ENCODE measurements at places on chromosomes 3 and 15.

GRCh38 chr3:139519998-139520737 lies 19.4 kb downstream of the RBP1 start:
- DNase-seq: no peak

- no peak for DNase-seq
These were observed 107.3 kb downstream of the HERC1 start for GRCh38 chr15:63726491-63726890.

GRCh38 chr3:146542978-146543377 lies 1.4 kb downstream of the PLSCR1 start:
- no peak for DNase-seq

DNA sequence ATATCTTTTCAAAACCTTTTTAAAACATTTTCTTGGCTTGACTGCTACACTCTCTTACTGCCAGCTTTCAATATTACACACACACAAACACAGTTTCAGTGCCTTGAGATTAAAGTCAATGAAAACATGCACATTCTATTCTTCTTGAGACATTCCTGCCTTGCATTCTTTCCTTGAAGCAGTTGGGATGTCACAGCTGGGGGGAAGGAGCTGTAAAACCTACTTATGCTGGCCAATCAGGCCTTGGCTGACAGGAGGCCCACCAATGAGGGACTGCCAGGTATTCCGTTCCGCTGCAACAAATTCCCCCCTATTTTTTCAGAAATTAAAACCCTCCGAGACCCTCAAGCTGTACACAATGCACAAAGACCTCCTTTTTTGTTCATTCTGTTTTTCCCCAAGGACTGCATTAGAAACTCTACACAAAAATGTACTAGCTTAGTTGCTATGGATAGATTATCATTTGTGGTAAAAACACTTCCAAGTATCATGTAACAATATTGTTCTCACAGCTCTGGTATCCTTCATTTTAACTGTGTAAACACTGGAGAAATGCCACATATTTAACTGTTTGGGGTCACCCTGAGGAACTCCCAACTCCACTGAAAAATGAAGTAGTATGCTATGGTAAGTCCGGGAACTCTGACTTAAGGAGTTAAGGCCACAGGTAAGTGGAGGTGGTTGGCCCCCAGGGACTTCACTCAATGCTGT lies 18.5 kb downstream of the FSTL1 start:
- no peak for DNase-seq

GRCh38 chr3:159069091-159069490 lies 267.2 kb downstream of the MFSD1 start:
- no peak for DNase-seq

DNA sequence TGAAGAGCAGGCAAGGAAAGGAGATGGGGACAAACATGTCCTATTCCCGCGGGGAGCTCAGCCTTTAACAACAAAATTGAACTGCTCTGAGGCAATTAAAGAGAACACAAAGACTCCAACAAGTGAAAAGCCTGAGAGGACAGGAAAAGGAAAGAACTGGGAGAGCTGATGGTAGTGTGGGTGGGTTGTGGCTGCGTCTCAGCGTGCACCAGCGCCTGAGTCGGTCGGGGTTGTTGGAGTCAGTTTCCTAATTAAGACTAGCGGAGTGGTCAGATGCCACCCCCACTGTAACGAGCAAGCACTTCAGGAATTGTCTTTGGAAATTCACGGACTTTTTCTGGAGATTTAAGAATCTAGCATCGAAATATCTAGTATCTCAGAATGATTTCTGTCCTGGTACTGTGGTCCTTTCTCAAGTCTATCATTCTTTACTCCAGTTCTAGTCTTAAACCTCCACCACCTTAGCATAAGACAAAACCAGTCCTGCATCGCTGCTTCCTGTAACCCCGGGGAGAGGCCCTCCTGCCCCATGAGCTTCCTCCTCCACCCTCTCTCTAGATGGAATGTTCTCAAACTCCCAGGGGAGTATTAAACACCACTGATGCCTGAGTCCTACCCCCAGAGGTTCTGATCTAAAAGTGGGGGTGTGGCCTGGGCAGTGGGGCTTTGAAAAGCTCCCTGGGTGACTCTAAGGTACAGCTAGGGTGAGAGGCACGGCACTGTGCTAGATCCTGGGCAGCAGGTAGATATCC lies 104.0 kb downstream of the CYP19A1 start:
- DNase-seq: no peak

GRCh38 chr15:79032656-79033055 lies 57.9 kb downstream of the RASGRF1 start:
- no peak for DNase-seq

GRCh38 chr3:176609361-176609760 lies 587.9 kb downstream of the TBL1XR1 start:
- no peak for DNase-seq

- no peak for DNase-seq
These were observed 376.5 kb upstream of the KCNMB2 start for GRCh38 chr3:178159691-178160220.

GRCh38 chr3:129277829-129278271 lies 820 bp upstream of the HMCES start:
- DNase-seq: peak; percentile 28

DNA sequence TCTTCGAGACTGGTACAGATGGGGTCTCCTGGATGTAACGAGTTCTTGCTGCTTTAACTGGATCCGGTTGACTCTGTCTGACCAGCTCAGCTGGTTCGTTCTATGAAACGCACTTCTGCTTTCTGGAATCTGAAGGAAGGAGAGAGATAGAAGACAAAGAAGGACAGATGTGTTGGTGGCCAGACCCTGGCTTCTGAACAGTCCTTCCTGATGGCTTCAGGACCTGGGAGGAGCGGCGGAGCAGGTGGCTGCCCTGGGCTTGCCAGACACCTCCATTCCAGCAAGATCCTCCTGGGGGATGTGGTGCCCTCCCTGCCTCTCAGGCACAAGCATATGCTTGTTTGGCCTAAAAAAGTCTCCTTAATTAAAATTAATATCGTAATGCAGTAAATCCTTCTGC lies 99.9 kb downstream of the APBA2 start:
- peak; percentile 56 for DNase-seq

DNA sequence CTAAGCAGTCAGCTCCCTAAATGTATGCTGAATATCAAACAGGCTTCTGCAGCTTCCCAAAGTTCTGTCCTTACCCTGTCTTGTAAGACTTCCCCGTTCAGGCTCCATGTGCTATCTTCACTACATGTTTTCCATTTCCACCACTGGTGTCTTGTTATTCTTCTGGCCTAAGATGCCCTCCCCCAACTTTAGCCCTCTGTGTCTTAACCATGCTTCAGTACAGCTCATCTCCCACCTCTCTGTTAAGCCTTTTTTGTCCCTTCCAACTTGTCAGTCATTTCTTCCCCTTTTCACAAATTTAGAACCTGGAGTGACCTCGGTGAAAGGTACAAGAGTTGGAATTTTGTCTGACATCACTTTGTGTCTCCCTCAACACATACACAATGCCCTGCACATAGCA lies 151.7 kb upstream of the TBL1XR1 start:
- DNase-seq: no peak

- DNase-seq: no peak
These were observed 32.8 kb downstream of the BDH1 start for GRCh38 chr3:197522881-197523441.

All from cerebellar cortex (tissue), 1 donor.